Fibroblast of skin of right biceps (primary cell): ENCODE measurements at places on chromosomes 11 and 22.

- peak; percentile 48 for DNase-seq
Observed at GRCh38 chr11:1515082-1516060, 28.8 kb upstream of the MOB2 start.

- DNase-seq, result no peak
Observed at GRCh38 chr11:110858547-110858921, 146.3 kb upstream of the ARHGAP20 start.

- no peak for DNase-seq
Observed at GRCh38 chr11:120718171-120718570, 206.6 kb downstream of the GRIK4 start.

DNA sequence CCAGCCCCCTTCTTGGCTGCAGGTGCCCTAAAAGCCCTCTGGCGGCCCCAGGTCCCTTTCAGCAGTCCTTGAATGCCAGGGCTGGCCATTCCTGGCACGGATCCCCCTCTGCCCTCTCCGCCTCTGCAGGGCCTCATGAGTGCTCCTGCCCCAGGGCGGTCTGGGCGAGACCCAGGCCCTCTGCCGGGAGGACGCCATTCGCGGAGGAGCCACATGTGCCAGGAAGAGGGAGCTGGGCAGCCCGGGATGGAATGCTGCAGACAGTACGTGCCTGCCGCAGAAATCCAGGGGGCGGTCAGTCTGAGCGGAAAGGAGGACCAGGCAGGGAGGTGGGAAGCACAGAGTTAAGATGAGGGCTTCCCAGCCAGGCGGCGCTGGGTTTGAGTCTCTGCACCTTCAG is 2.8 kb downstream of the CABP7 start:
- DNase-seq, result no peak

DNA sequence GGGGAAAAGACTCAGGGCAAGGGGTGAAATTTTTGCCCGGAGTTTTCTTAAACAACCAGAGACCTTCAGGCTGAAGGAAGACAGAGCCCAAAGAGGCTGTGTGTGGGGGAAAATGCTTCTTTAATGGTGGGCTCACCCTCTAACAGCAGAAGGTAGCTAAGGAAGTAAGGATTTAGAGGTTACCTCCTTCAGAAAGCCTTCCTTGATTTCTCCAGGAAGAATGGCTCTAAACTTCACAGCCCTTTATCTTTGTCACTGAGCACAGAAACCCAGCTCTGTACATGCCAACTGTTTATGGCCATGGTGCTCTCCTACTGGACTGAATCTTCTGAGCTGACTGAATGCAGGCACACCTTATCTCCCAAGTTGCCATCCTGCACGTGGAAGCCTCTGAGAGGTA is 196.0 kb downstream of the TENM4 start:
- no peak for DNase-seq

DNA sequence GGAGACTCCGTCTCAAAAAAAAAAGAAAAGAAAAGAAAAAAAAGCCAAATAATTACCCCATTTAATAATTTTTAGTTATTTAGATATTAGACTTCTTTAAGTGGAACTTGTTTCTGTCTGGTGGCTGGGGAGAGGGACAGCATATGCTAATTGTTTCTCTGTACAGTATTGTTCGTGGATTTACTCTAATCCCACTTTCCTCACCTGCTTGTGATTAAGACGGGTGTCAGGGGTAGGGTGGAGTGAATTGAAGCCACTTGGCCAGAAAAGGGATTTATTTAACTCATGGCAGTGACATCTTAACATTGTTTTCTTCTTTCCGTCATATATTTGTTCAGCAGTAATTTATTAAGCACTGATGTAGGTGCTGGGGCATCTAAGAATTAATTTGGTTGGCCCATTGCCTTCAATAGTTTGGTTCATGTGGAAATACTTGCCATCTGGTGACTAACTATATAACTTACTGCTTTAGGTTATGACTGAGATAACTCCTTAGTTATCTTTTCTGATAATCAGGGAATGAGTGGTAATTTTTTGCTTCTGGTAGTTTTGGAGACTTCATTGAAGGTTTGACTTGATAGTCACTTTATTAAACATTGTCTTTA is 4.6 kb downstream of the TNRC6B start:
- peak; percentile 66 for DNase-seq
